ENCODE measurements at places on chromosomes 1 and 21.

DNA sequence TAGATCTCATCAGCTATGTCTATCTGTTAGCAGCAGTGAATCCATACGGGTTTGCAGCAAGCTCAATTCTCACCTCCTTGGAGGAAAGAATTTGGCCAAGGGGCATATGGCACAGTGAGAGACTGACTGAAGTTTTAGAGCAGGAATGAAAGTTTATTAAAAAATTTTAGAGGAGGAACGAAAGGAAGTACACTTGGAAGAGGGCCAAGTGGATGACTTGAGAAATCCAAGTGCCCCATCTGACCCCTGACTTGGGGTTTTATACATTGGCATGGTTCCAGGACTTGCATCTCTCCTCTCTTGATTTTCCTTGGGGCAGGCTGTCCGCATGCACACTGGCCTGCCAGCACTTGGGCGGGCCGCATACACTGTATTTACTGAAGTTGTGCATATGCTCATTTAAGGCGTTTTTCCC lies 9.2 kb upstream of the OSBPL9 start:
- no peak for DNase-seq

GRCh38 chr1:246309247-246309884 lies 197.7 kb downstream of the SMYD3 start:
- DNase-seq: no peak

DNA sequence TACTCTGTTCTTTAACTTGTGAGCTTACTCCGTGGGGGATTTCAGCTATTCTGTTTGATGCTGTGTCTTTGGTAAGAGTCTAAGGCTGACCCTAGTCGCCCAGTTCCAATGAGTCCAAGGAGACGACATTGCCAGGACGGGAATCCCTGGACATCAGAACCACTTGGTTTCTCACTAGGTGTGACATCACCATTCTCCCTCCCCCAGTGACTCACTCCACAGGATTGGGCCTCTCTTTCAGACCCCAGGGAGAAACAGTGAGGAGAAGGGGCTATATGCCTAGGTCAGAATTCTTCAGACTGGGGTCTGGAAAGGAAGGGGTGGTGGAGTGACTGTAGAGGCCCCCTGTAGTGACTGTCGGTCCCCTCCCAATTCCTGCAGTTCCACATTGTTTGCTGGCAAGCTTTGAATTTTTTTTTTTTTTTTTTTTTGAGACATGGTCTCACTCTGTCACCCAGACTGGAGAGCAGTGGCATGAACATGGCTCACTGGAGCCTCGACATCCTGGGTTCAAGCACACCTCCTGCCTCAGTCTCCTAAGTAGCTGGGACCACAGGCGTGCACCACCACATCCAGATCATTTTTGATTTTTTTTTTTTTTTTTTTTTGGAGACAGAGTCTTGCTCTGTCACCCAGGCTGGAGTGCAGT lies 21.3 kb downstream of the ALPL start:
- no peak for DNase-seq

GRCh38 chr1:23177438-23178380 lies 9.1 kb upstream of the LUZP1 start:
- DNase-seq: no peak

- DNase-seq: no peak
Measured at GRCh38 chr1:119721896-119722295, 10.2 kb downstream of the PHGDH start.

DNA sequence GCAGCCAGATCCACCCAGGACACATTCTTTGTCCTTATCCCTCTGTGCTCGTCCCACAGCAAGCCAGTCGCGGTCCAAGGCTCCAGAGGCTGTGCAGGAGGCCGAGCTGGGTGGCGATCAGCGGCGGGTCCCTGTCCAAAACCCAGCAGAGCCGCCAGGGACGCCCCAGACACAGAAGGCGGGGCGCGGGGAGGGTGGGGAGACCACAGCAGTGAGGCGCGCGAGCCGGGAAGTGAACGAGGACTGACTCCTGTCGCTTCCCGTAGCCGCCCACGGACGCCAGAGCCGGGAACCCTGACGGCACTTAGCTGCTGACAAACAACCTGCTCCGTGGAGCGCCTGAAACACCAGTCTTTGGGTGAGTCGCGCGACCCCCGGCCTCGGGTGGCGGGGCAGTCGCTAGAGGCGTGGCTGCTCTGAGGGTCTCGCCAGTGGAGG lies at the start of gene LGALS8:
TSS of gene LGALS8 (plus strand) at position 279 of the 438 bp plus-strand sequence. CDS start 2,089 bp downstream, outside the sequence.
- DNase-seq: no peak

All from retinal pigment epithelial cell (primary cell).